ENCODE measurements at places on chromosomes 11 and 22.

DNA sequence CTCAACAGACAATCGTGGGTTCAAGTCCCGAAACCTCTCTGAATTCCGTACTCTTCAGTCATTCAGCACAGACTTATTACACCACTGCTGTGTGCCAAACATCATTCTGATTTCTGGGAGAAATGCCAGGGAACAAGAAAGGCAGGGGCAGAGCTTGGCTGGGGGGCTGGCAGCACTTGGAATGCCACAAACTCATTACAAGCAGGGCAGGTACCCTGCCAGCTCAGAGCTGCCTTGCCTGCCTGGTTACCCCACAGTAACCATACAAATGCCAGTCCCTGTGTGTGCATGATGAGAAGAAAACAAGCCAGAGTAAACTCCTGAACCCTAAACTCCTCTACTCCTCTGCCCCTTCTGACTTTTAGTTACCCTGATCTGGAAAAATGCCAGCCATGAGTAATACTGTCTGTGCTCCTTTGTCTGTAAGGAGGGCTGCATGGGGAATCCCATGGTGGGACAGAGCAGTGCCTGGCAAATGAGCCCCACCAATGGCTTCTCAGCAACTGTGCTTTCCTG lies 6.9 kb upstream of the RAD9A start:
- no peak for DNase-seq

DNA sequence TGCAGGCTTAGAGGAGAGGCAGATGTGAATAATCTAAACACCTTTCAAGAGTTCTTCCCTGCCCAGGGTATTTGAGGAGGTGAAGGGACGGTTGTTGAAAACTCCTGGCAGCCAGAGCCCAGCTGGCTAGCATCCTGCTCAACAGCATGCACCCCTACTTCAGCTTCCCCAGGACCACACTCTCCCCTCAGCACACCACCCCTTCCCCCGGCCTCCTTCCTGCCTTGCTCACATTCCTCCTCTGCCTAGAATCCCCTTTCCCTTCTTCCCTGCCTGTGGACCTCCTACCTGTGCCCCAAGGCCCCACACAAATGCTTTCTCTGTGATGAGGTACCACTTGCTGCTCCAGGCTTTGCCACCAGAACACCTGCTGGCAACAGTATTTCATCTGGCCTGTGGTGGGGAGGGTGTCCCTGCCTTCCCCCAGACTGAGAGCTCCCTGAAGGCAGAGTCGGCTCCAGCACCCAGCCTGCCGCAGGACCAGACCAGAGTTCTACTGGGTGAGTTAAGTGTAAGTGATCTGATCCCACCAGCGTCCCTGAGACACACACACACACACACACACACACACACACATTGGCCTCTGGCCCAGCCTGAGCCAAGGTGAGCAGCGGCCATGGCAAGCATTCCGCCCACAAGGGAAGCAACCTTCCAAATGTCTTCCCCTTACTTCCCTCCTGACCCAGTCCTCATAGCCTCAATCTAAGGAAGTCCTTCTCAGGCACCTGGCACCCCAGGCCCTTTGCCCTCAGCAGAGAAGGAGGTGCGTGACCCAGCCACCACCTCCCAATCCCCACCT lies 79.5 kb downstream of the PDE2A start:
- no peak for DNase-seq

DNA sequence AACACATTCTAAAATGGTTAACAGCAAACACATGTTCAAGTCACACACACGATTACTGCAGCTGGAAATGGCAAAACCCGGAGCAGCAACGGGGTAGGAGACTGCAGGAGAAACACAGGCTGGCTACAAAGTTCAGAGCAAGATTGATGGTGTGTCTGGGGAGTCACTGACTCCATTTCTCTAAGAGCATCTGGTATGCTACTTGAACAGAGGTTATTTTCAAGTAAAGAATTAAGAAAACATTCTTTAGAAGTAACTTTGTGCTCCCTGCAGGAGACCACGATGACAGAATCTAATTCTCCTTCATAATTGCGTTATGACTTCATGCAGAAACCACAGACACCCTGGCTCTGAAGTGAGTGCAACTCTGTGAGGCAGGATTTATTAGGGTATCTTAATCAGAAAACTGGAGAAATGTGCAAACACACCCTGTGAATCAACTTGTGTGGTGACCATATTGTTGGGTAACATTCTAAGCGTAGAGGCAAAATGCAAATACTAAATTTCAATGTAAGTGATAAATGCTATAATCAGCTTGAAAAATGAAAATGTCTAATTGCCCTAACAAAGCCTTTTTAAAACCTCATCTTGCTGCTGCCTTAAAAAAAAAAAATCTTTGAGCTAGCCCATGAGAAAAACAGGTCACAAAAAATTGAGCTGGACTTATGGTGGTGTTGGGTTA lies 303.0 kb downstream of the CADM1 start:
- no peak for DNase-seq

- no peak for DNase-seq
Measured at GRCh38 chr11:18774801-18775200, 16.8 kb downstream of the PTPN5 start.

DNA sequence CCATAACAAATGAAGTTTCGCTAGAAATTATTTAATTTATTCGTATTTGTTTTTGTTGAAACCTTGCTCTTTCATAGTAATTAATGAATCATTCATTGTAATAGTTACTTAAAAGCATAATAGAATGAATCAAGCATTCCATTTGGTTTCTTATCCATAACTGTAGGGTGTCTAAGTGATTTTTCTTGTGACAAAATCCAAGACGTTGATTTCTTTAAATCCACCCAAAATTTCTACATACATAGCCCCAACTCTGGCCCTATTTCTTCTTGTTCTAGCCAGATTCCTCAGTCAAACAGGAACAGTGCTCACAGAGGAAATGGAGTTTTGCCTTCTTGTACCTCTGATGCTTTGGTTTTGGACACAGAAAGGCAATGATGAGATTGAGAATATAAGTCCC lies 25.5 kb downstream of the UBASH3B start:
- DNase-seq, result no peak

- no peak for DNase-seq
Measured at GRCh38 chr11:30453705-30454104, 130.8 kb downstream of the ARL14EP start.

Measured in NCI-H2081 treated with DMSO at 0.1 percent for 48 hours (cell line).